ENCODE measurements at places on chromosomes 2 and 18.

DNA sequence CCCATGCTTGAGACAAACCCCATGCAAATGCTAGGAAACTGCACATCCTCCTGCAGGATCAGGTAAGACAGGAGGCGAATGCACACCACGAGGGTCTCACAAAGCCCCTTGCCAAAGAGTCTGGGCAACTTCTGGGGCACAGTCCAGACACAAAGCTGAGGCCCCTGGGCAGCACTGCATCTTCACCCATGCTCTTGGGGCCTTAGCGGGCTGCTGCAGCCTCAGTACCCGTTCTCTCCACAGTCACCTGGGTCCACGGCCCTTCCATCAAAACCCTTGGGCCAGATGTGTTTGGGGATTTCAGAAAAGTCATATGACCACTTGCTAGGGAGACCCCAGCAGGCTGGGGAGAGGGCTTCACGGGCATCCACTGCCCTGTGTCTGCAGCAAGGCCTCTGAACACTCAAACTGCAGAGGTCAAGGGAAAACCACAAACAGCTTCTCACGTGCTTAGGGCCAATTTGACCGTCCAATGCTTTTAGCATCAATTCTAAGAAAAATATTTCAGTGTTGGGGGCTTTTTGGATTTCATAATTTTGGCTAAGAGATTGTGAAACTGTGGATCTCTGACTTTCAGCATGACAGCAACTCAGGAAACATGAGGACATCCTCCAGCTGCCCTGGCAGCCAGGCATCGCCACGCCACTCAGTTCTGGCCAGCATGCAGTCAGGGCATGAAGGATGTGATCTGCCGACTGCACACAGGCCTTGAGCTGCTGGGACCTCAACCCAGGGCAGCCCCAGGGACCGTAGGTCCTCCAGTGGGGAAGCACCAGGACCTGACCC, 20.0 kb downstream of the PASK start:
- peaks cover 11% of the 10 kb centered on the region for H3K4me1 ChIP-seq
- no peaks in the 10 kb centered on the region for H3K27me3 ChIP-seq
- H3K4me3 ChIP-seq, result no peak overlapping the region
- DNase-seq, result no peak
- H3K27ac ChIP-seq, result no peak overlapping the region

- H3K4me3 ChIP-seq, result no peak overlapping the region
- no peaks in the 10 kb centered on the region for H3K36me3 ChIP-seq
- H3K27ac ChIP-seq, result no peak overlapping the region
Measured at GRCh38 chr2:38323623-38324022, 53.5 kb downstream of the ATL2 start.

- no peaks in the 10 kb centered on the region for H3K36me3 ChIP-seq
- no peak for DNase-seq
- H3K4me1 ChIP-seq, result no peaks in the 10 kb centered on the region
Measured at GRCh38 chr2:226766352-226767055, 33.1 kb downstream of the IRS1 start.

- H3K4me1 ChIP-seq, result no peaks in the 10 kb centered on the region
- no peaks in the 10 kb centered on the region for H3K27me3 ChIP-seq
- no peak overlapping the region for H3K27ac ChIP-seq
- no peak overlapping the region for H3K4me3 ChIP-seq
- H3K36me3 ChIP-seq, result no peaks in the 10 kb centered on the region
- DNase-seq, result no peak
Measured at GRCh38 chr2:26892133-26892532, 44.2 kb downstream of the DPYSL5 start.

DNA sequence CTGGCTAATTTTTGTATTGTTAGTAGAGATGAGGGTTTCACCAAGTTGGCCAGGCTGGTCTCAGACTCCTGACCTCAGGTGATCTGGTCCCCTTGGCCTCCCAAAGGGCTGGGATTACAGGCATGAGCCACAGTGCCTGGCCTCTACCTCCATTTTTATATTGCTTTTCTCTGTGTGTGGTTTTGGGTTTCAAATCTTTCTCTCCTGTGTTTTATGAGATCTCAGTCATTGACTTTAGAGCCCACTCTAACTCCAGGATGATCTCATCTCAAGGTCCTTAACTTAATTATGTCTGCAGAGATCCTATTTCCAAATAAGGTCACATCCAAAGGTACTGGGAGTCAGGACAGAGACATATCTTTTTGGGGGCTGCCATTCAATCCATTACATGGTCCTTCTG, 24.7 kb downstream of the ARL4C start:
- H3K27me3 ChIP-seq, result no peaks in the 10 kb centered on the region
- peaks cover 2% of the 10 kb centered on the region for H3K4me1 ChIP-seq
- no peak overlapping the region for H3K4me3 ChIP-seq
- H3K27ac ChIP-seq, result no peak overlapping the region
- no peaks in the 10 kb centered on the region for H3K36me3 ChIP-seq

GRCh38 chr2:161238560-161239325, 69.5 kb upstream of the PSMD14 start:
- H3K4me1 ChIP-seq, result peaks cover 17% of the 10 kb centered on the region
- H3K4me3 ChIP-seq, result peak overlapping the region; percentile 76
- H3K36me3 ChIP-seq, result no peaks in the 10 kb centered on the region
- H3K27ac ChIP-seq, result peak overlapping the region; percentile 27
- peak; percentile 70 for DNase-seq

DNA sequence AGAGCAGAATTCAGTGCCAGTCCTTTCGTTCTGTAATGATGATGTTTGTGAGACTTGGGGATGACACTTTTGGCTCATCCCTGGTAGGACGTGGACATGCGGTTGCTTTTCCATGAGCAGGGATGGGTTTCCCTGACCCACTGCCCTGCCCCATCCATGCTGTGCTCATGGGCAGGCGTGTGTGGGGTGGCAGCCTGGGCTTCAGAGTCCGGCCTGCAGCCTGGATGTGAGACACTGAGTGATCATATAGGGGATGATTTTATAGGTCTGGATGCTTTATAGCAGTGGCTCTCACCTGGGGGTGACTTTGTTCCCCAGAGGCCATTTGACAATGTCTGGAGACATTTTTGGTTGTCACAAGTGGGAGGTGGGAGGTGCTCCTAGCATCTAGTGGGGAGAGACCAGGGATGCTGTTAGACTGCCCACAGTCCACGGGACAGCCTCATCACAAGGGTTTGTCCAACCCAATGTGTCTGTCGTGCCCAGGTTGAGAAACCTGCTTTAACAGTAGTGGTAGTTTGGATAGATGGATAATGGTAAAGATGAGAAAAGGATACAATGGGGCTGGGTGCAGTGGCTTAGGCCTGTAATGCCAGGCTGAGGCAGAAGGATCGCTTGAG, 38.9 kb downstream of the LDLRAD4 start:
- peaks cover 25% of the 10 kb centered on the region for H3K4me1 ChIP-seq
- H3K27ac ChIP-seq, result no peak overlapping the region
- DNase-seq, result no peak
- H3K4me3 ChIP-seq, result no peak overlapping the region
- no peaks in the 10 kb centered on the region for H3K27me3 ChIP-seq
- H3K36me3 ChIP-seq, result no peaks in the 10 kb centered on the region

DNA sequence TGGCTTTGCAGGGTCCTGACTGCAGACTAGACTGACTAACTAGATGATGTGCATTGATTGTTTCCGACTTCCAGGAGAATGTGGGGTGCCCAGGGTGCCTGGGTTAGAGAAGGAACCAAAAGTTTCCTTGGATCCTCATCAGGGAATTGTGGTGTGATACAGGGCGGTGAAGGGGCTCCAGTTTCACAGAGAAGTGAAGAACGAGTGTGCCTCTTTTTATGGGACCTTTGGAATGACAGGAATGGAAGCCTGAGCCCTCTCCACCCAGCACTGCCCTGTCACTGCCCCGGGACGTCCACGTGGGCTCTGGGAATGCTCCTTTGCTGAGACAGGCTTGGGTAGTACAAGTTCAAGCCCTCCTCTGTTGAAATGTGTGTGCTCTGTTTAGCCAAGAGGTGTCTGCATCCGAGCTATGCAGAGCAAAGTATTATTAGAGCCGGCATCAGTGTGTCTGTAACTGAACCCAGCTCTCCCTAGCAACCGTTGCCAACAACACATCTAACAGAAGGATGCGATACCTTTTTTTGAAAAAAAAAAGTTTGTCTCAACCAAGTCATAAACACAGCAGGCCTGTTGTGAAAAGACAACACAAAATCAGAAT, 183.6 kb downstream of the SMAD7 start:
- H3K4me3 ChIP-seq, result no peak overlapping the region
- H3K27me3 ChIP-seq, result no peaks in the 10 kb centered on the region
- no peaks in the 10 kb centered on the region for H3K4me1 ChIP-seq

DNA sequence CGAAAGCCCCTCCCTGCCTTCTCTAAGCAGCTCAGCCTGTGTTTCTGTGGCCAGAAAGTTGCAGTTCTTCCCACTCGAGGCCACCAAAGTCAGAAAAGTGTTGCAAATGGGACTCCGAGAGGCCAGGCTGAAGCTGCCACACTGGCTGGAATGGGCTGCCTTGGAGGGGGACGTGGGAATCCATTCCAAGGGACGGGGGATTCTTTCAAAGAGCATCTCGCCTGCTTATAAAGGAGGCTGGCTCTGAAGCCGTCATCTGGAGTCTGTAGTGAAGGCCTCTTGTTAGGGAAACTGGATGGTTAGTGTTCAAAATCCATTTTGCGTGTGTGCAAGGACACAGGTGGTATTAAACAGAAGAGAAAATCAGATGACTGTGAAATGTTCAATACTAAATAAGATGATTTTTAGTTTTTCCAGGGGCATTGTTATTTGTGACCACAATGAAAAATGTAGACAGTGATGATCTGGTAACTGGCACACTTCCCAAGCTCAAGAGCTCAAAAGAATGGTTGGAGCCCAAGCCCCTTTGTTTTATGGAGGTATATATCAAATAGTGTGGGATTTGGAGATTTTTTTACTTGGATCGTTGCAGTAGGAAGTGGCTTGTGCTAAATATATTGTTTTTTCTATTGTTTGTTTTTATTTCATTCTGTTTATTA, 782 bp downstream of the FAM228B start:
- H3K27ac ChIP-seq, result peak overlapping the region; percentile 49
- no peaks in the 10 kb centered on the region for H3K36me3 ChIP-seq
- DNase-seq, result no peak
- H3K27me3 ChIP-seq, result no peaks in the 10 kb centered on the region
- peak overlapping the region; percentile 56 for H3K4me3 ChIP-seq
